ENCODE measurements at places on chromosomes 13 and 19.
A peak's percentile ranks its signal among the peaks of the same experiment; 100 is the strongest.

DNA sequence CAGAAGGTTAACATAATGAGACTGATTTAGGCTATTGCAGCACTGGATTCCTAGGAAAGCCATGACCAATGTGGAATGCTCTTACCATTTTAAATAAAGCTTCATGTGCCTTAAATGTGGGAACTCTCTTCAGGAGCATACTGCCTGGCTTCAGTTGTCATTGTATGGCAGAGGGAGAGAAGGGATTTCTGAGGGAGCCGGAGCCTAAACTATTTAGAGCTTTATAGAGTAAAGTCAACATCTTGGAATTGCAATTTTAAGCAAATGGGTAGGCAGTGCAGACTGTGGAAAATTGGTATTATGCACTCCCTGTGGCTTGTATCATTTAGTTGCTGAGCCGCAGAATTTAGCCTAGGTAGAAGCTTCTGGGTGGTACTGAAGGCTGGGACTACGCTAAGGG is 2041.4 kb downstream of the PCDH9 start:
- no peak for DNase-seq

GRCh38 chr19:19747357-19748220 is 14.7 kb upstream of the ZNF14 start:
- DNase-seq: no peak

- DNase-seq: no peak
Observed at GRCh38 chr19:4103080-4103433, 20.9 kb downstream of the MAP2K2 start.

DNA sequence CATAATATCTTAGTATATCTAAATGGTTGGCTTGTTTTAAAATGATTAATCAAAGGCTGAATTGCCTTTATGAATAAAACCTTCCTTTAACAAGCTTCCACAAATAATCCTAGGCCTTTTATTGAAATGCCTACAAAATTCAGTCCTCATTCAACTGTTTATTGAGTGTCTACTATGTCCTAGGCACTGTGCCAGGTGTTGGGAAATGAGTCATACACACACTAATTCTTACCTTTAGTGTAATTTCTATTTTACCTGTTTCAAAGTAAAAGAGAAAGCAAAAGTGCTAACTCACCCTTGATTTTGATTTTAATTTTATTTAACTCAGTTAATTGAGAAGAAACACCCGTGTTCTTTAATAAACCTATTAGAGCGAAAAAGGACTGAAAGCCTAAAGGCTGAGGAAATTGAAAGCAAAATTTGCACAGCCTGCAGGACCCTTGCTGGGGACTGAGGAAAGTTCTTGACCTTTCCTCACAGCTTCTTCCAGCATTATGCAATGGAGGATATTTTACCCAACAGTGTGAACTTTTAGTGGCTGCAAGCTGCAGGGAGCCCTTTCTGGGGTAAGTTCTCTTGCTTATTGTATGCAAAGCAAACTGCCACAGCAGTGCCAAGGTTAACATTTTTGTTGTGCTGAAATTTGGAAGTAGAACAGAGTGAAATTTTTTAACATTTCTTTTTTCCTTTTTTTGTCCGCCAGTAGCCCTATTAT is 83.1 kb downstream of the B3GLCT start:
- DNase-seq: no peak

DNA sequence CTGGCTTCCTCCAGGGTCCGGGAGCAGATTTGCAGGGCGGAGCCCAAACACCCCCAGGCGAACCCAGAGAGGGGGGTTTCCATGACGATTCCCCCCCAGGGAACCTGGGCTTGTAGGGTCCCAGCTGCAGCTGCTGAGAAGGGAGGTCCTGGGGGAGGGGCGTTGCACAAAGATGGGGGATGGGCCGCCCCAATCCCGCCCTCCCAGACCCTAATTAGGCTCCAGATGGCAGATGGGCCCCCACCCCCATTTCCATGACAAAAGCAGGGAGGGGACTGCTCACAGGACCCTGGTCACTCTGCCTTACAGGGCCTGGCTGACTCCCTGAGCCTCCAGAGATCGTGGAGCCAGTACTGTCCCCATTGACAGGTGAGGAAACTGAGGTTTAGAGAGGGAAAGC is 15.2 kb downstream of the ELAVL3 start:
- DNase-seq: no peak

DNA sequence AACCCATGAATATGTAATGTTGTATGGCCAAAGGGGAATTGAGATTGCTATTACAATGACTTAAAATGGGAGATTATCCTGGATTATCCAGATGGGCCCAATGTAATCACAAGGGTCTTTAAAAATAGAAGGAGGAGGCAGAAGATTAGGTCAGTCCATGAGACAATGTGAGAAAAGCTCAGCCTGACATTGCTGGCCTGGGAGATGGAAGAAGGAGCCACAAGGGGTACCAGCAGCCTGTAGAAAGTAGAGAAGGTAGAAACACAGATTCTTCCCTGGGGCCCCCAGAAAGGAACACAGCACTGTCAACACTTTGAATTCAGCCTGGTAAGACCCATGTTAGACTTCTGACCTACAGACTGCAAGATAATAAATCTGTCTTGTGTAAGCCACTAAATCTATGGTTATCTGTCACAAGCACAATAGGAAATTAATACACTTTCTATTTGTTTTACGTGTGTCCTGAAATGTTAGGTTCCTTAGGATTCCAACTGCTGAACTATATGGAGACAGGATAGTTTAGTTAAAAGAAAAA is 132.9 kb upstream of the SERP2 start:
- DNase-seq: no peak

- no peak for DNase-seq
Observed at GRCh38 chr13:104140552-104140951, 1074.3 kb upstream of the SLC10A2 start.

GRCh38 chr13:21138561-21138960 is 37.8 kb downstream of the SKA3 start:
- no peak for DNase-seq

- no peak for DNase-seq
Observed at GRCh38 chr19:1261798-1262622, 7.1 kb upstream of the CIRBP start.

GRCh38 chr19:38044267-38045111 is 137.5 kb downstream of the SIPA1L3 start:
- DNase-seq: no peak

DNA sequence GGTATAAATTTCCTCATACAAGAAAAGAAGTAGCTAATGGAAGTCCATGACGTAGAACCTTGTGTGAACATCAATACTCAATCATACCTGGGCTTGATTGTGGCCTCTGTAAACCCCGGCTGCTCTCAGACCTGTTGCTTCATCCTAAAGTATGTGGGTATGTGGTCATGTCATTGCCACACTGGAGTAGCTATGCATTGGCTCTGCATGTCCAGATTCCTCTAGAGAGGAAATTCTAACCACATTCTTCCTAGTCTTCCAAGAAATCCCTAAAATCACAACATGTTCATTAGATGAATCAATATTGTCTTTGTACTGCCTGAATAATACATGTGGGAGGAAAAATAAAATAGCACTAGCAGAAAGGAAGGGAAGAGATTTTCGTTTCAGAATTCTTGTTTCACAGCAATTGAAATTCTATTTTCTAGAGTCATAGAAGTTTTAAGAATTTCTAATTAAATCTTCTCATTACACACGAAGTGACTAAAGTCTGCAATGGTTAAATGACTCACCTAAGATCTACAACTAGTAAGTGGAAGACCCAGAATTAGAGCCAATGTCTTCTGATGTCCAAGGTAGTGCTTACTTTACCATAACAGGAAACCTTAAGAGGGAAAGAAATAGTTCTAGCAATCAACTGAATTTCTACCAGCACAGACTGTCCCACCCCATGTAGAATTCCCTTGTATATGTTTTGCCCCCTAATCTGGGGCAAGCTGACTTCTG is 28.0 kb downstream of the RXFP2 start:
- peak; percentile 50 for DNase-seq

DNA sequence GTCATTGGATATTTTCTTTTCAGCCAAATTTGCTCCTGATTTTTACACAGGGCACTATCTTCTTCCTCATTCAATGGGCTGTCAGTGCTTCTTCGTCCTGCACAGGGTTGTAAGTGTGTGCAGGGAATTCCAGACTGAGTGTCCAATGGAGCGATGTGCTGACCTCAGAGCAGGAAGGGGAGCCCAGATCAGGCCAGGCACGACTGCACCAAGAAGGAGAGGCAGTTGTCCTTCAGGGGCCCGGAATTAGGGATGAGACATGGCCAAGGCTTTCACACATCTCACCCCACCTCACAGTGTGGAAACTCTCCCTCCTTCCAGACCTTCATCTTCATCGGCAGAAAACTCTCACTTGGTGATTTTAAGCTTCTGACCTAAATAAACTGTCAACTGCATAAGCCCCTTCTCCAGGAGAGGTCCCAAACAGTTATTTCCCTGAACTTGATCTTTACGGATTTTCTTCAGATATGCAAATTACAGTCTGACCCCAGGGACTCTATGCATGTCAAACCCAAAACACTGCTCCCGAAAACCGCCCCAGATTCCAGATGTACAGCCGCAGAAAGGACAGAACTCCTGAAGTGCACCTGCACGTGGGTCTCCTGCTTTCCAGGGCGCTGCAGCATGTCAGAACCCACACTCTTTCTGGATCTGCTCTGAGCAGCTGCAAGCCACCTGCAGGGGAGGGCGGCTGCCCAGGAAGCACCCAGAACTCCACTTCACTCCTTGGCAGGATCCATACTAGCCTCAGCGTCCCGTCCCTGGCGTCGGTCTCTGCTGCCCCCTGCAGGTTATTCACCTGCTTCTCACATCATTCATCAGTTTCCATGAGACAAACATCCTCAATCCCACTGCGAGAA is 625 bp upstream of the ZNF20 start:
- DNase-seq: peak; percentile 55

DNA sequence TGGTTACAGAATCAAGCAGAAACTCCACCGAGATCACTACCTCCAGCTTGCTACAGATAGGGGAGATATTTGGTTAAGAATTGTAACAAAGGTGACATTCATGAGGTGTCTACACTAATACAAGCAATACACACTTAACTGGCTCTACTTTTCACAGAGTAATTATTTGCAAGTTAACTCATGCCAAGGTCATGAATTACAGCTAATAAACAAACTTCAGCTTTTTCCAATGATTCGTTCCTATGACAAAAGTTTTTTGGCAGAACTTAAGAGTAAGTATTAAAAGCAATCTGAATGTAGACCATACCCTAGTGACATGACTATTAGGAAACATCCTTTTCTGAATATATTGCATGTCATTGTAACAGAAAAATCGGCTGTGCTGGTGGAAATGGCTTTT is 72.1 kb downstream of the LHFPL6 start:
- DNase-seq: no peak

DNA sequence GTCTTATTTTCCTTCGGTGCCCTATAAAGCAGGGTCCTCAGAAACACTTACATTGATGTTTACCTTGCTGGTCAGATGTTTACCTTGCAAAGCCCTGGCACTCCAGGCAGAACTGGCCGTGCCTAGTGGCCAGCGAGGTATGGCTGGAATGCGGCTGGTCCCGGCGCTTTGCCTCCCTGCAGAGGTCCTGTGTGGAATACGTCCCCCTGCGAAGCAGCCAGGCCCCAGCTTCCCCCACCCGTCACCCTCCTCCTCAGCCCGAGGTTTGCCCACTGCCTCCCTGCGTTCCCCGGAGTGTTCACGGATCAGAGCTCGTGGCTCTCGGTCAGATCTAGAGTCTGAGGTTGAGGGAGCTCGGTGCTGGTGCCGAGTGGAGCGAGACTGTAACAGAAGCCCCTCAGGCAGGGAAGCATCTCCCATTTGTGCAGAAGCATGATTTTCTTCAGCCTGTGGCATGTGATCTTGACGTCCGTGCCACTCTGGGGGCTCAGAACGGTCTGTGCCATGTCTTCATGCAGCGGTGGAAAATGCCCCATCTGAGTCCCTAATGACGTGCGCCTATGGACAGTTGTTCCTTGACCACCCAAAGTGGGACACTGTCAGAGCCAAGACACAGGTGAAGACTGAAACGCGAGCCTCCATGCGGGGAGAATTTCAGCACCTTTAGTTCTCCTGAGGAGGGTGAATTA is 54.8 kb upstream of the SOX1 start:
- no peak for DNase-seq

- no peak for DNase-seq
Observed at GRCh38 chr13:84821261-84821660, 939.0 kb upstream of the SLITRK1 start.
